ENCODE measurements at places on chromosomes 7 and 10.

DNA sequence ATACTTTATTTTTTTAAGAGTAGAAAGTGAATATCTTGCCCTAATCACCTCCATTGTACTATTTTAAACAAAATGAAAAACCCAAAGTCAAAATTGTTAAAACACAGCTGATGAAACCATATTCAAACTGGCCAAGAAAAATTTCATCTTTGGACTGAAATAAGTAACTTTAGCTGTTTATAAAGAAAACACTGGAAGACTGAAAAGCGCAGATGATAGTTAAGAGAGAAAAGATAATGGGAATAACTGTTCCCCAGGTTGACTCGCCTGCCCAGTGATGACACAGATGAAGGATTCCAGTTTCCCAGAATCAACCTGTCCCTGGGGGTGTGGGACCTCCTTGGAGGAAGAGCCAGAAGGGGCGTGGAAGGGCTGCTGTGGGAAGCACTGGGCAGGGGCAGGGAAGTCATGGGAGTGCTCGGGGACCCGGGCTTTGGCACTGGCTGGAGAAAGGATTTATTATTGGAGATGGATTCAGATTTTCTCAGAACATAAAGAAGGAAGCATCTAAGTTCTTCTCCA lies 43.1 kb downstream of the DENND2A start:
- DNase-seq, result no peak

- no peak for DNase-seq
Observed at GRCh38 chr7:45924283-45924682, 3.2 kb upstream of the IGFBP3 start.

GRCh38 chr7:75881436-75882095 lies 2.7 kb downstream of the RHBDD2 start:
- no peak for DNase-seq

DNA sequence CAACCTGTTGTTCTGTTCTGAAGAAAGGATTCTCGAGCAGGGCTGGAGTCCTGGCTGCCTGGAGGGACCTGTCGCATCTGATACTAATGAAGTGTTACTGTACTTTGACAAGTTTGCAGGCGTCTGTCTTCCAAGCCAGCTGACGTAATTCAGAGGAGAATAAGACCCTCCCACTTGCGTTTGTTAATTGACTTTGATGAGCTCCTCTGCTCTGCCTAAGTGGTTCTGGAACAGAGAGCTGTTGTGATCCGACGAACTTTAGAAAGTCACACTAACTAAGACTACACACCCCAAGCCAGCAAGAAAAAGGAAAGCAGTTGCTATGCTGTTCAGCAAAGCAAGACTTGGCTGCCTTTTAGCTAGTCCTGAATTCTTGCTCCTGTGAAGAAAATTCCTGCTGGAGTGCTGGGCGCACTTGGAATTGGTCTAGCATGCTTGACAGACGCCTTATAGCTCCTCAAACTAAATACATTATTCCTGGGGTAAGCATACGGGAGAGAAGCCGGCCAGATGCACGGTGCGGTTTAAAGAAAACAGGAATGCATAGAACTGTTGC lies 200.3 kb downstream of the CACNB2 start:
- no peak for DNase-seq

- no peak for DNase-seq
Observed at GRCh38 chr10:29437871-29438270, 149.0 kb downstream of the LYZL1 start.

GRCh38 chr10:80465839-80466590 lies 11.9 kb downstream of the TSPAN14 start:
- DNase-seq, result no peak

DNA sequence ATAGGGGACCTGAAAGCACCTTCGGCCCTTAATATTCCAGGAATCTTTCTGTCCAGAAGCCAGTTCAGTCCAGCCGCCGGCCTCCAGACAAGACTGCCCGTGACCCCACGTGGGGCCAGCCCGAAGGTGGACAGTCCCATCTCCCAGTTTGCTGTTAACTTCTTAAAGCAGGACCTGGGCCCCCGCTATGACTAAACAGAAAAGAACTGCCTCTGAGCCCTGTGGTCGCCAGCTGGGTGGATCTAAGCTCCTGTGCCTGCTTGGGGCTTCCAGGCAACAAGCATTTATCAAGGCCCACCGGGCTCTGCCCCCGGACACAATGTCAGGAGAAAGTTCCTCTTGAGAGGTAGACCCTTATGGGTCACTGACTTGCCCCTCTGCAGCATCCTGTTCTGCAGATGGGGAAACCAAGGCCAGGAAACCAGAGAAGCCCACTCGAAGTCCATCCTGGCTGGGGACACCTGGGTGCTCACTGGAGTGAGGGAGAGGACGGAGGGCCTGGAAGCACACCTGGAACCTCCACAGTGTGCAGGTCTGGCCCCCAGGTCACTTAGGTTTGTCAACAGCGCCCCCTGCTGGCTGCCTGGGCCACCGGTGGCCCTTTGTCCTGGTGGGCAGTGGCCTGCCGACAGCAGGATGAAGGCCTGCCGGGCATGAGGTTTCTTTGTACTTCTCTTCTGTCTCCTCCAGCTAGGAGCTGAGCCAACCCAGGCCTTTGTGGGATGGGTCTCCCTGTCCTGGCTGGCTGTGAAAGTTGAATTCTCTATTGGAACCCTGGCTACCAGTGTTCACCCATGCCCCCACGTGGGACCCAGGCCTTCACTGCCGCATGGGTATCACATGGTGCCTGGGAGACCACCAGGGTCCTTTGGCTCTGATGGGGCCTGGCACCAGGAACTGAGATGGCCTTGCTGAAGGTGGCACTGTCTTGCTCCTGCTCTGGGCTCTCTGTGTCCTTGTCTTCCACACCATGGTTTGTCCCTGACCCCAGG lies 128.0 kb downstream of the ZMIZ1 start:
- DNase-seq, result peak; percentile 77

GRCh38 chr10:10687751-10688150 lies 329.9 kb upstream of the CELF2 start:
- DNase-seq, result no peak

DNA sequence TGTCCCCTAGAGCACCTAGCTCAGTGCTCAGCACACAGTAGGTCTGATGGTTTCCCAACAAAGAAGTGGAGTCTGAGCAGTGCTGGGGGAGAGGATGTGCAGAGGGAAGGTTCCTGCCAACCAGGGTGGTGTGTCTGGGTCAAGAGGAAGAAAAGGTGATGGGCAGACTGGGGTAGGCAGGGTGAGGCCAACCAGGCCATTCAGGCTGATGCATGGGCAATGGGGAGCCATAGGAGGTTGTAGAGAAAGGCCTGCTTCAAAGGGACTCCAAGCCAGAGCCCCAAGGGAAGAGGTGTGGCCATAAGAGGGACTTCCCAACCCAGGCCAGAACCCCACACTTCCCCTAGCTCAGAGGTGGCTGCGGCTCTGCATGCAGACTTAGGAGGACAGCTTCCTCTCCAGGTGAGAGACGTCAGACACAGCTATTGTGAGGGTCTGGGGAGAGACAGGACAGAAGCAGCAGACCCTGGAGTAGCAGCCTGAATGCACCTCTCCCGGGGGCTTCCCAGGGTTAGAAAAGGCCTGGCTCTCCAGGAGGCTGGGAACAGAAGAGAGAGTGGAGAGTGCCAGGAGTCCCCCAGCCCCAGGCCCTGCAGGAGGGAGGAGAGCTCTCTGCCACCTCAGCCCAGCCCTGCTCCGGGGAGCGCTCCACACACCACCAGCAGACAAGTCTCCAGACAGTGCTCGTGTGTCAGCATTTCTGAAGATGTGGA lies 87.4 kb upstream of the ZMIZ1 start:
- no peak for DNase-seq

GRCh38 chr7:150965273-150965830 lies 12.8 kb downstream of the KCNH2 start:
- DNase-seq, result no peak

- peak; percentile 88 for DNase-seq
Observed at GRCh38 chr7:116929914-116930913, 23.1 kb upstream of the ST7 start.

GRCh38 chr7:90708841-90709317 lies 112.8 kb downstream of the CDK14 start:
- peak; percentile 11 for DNase-seq

DNA sequence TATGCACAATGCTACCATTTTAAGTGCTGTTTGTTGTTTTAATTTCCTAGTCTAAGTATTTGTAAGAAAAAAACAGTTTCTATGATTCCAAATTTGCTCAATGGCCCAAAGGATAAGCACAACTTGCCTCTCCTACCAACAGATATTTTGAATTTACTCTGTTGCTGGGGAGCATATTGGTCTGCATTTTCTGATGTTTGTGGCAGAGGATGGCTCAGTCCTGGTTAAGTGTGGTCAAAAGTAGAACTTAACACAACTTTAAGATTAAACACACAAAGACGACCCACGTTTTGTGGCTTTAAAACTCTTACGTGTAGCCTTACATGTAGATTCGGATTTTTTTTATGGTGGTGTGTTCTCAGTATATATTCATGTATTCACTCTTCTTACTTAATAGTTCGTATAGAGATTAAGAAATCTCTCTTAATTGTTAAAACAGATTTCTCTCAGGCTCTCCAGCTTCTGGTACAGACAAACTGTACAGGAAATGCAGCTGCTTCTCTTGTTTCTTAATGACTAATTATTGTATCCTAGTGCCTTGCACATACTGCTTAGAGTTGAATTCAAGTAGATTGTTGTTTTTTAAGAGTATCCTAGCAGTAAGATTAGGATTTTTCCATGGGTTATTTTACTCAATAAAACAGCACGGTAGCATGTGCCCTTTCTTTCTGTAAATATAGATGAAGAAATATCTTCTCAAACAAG lies 86.2 kb downstream of the GPR85 start:
- no peak for DNase-seq
